ENCODE measurements at places on chromosomes 11 and 22.

DNA sequence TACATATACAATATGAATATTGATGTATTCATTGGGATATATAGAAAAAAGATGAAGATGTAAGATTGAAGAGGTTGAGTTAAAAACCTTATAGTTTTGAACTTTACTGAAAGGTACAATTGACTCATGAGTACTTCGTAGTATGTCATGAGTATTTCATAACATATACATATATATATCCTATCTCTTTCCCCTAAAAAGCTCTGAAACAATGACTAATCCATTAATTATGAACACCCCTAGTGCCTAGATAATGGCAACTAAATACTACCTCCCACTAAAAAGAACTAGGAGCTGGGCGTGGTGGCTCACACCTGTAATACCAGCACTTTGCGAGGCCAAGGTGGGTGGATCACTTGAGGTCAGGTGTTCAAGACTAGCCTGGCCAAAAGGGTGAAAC is 31.5 kb downstream of the SLC35F2 start:
- no peak for DNase-seq

- no peak for DNase-seq
Measured at GRCh38 chr11:3177931-3178330, 12.8 kb upstream of the OSBPL5 start.

GRCh38 chr11:103536335-103536722 is 427.1 kb downstream of the DYNC2H1 start:
- DNase-seq, result no peak

DNA sequence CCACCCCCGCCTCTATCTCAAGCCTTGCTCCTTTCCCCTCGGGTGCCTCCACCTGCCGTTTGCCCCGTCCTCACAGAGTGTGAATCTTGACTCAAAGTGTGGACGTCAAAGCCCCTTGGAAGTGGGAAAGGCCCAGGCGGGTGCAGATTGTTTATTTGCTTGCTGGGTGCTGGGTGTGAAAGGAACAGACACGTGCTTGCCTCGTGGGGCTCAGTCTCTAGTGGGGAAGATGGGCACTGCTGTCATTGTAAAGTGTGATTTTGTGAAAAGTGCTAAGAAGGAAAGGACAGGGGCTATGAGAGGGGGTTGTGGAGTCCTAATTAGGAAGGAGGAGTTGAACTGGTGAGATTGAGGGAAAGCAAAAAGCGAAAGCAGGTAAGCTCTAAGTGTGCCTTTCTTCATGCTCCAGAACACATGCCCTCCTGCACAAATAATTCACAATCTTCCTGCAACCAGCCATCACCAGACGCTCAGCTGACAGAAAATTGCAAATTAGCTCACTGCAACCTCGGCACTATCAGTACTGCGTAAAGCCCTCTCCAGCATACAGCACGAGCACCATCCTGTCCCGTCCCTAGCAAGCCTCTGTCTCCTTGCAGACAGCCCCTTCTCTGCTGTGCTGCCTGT is 9.7 kb upstream of the GCAT start:
- no peak for DNase-seq

DNA sequence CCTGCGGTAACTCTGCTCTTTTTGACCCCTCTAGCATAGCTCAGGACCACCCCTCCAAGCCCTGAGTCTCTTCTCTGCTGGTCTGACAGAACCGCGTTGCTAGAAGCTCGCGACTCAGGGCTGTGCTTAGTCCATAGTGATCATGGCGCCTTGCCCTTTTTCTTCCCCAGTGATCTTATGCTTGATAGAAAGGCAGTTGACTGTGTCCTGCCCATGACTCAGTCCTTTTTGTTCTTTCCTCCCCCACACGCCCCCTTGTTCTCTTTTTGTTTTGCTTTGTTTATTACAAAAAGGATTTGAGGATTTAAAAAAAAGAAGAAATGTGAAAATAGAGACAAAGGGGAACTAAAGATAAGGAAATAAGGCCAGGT is 17.5 kb downstream of the IL17RA start:
- no peak for DNase-seq

DNA sequence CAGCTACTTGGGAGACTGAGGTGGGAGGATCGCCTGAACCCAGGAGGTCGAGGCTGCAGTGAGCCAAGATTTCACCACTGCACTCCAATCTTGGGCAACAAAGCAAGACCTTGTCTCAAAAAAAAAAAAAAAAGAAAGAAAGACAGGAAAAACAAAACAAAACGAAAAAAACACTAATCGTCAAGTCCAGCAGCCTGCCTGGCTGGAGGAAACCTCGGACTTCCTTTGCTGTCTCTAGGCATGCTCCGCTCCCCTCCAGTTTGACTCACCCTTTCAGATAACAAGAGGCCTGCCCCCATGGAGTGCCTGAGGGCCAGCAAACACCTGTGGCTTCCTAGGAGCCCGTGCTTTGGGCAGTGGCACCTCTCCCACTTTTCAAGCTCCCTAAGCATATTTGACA is 28.8 kb upstream of the CHKA start:
- DNase-seq, result no peak

GRCh38 chr11:88414385-88414861 is 76.9 kb upstream of the CTSC start:
- DNase-seq, result no peak

DNA sequence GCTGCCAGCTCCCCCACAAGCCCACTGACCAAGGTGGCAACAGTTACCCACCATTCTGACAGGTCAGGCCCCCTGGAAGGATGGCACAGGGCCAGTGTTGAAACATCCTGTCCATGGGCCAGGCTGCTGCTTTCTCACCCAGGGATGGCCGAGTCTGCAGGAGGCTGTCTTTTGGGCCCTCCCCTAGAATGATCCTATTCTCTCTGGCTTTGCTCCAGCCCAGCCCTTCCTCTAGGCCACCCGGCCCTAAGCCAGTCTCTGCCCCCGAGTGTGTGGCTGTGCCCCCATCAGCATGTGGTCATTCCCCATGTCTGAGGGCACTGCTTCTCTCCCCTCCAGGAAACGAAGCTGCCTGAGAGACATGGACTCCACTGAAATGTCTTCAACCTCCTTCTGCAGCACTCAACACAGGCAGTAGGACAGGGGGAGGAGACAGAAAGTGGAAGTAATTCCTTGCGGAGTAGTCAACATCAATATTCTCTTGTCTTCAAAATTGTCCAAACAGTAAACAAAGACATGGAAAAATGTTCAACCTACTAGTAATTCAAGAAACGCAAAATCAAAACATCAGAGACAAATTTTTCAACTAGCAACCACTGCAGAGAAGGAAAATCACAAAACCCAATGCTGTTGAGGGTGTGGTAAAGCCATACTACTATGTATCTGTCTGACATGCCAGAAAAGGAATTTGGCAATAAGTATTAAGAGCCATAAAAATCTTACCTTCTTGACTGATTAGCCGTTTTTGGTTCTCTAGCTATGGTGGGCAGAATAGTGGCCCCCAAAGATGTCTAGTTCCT is 5.1 kb upstream of the SCARF2 start:
- no peak for DNase-seq

DNA sequence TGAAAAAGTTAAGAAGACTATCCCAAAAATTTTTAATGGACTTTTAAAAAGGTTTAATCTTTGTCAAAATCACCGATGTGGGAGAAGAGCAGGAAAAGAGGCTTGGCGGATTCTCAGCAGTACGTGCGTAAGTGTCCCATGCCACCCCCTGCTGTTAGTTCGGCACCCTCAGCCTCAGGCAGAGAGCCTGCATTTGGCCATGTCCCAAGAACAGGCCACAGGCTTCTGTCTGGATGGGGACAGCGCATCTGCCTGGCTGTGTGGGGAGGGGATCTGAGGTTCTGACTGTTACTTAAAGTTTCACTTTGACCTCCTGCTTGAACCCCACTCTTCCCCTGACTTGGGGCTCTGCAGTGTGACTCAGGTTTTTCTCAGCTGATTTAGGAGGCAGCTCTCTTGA is 35.3 kb downstream of the EXT2 start:
- no peak for DNase-seq

- DNase-seq, result no peak
Measured at GRCh38 chr11:99316776-99317520, 296.2 kb downstream of the CNTN5 start.

DNA sequence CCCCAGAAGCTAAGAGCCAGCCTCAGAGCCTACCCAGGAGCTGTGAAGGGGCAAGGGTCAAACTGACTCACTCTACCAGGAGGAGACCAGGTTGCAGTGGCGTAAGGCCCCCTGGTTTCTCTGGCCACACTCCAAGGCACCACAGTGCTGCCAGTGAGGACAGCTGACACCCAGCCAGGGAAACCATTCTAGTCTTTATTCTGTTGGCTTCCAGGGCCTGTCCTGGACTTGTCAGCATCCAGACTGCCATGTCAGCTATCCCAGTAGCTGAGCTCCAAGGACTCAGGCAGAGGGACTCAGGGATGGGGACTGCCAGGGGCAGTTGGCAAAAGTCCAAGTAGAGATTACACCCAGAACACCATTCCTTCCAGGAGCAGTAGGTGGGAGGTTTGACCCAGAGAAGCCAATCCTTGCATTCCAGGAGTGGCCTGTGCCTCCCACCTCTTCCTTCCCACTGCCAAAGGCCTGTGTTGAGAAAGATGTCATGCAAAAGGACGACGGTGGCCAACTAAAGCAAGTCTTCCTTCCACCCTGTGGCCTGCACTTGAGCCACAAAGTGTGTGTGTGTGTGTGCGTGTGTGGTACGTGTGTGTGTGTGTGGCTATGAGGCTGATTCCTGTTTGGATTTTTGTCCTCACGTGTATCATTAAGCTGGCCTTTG is 3.6 kb upstream of the MAPK8IP1 start:
- DNase-seq, result no peak

GRCh38 chr22:30435674-30436126 is 10.1 kb downstream of the MTFP1 start:
- DNase-seq, result no peak

- no peak for DNase-seq
Measured at GRCh38 chr22:21866833-21867527, 465 bp downstream of the MAPK1 start.

GRCh38 chr11:23948851-23949250 is 548.0 kb upstream of the LUZP2 start:
- DNase-seq, result no peak

Measured in esophagus squamous epithelium (tissue), 5 donors.